ENCODE measurements at places on chromosomes 3 and 15. TPM values are rescaled to one million over a fixed set of nuclear protein-coding genes. Genes with fewer than 3 reads are reported as not detected.

- no peak for DNase-seq
These were observed 189.1 kb downstream of the SHQ1 start for GRCh38 chr3:72659188-72659587.

GRCh38 chr15:64112904-64113303 is 17.1 kb downstream of the SNX1 start:
- DNase-seq = no peak

DNA sequence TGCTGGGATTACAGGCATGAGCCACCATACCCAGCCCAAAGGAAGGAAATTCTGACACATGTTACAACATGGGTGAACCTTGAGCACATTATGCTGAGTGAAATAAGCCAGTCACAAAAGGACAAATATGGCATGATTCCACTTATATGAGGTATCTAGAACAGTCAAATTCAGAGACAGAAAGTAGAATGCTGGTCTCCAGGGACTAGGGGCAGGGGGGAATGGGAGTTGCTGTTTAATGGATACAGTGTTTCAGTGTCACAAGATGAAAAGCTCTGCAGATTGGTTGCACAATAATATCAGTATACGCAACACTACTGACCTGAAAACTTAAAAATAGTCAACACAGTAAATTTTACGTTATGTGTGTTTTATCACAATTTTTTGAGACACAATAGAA is 4.1 kb downstream of the SPATA12 start:
- no peak for DNase-seq

The TGM4 gene
- total RNA-seq = not detected

The ANKRD63 gene
- total RNA-seq = not detected

Data from activated CD8-positive, alpha-beta memory T cell treated with anti-CD3 and anti-CD28 coated beads, Interleukin-2, amount 10 ng/mL, durations not matched to agents 7 days and 5 days (primary cell).